Left renal pelvis (tissue), 4 donors: ENCODE measurements at places on chromosomes 11 and 22. TPM values are rescaled to one million over a fixed set of nuclear protein-coding genes. Genes with fewer than 3 reads are reported as not detected.

PDE2A gene
- 14.9 TPM for polyA plus RNA-seq

KDM4E gene
- polyA plus RNA-seq: 0.11 TPM

MEI1 gene
- polyA plus RNA-seq: 3.4 TPM

PATE4 gene
- polyA plus RNA-seq: not detected

SLC22A25 gene
- 0.06 TPM for polyA plus RNA-seq

ISX gene
- 0.27 TPM for polyA plus RNA-seq

SCYL1 gene
- polyA plus RNA-seq: 83.9 TPM

LRRC32 gene
- 70.3 TPM for polyA plus RNA-seq

LIF gene
- 2.0 TPM for polyA plus RNA-seq

TRPM5 gene
- 2.4 TPM for polyA plus RNA-seq

NAALAD2 gene
- polyA plus RNA-seq: 33.5 TPM

SCGB1D2 gene
- polyA plus RNA-seq: 1.3 TPM

LRRC56 gene
- polyA plus RNA-seq: 3.5 TPM

VPREB1 gene
- polyA plus RNA-seq: not detected

CRACR2B gene
- 3.6 TPM for polyA plus RNA-seq

ZFPL1 gene
- 26.2 TPM for polyA plus RNA-seq

OR51B2 gene
- polyA plus RNA-seq: not detected

IGSF9B gene
- 10.2 TPM for polyA plus RNA-seq

RAB38 gene
- 21.3 TPM for polyA plus RNA-seq
